ENCODE measurements at places on chromosomes 2 and 18. TPM values are rescaled to one million over a fixed set of nuclear protein-coding genes. Genes with fewer than 3 reads are reported as not detected.

The TEKT4 gene
- polyA plus RNA-seq, result 0.27 TPM

The OTOS gene
- not detected for polyA plus RNA-seq

The EPHA4 gene
- polyA plus RNA-seq, result 0.51 TPM

The IL18R1 gene
- polyA plus RNA-seq, result 13.8 TPM

- H3K27ac ChIP-seq, result no peak overlapping the region
- H3K36me3 ChIP-seq, result no peaks in the 10 kb centered on the region
- H3K4me3 ChIP-seq, result no peak overlapping the region
- H3K27me3 ChIP-seq, result peaks cover 7% of the 10 kb centered on the region
- no peak for DNase-seq
- no peaks in the 10 kb centered on the region for H3K4me1 ChIP-seq
Measured at GRCh38 chr2:108348816-108349570, 28.8 kb upstream of the SULT1C4 start.

DNA sequence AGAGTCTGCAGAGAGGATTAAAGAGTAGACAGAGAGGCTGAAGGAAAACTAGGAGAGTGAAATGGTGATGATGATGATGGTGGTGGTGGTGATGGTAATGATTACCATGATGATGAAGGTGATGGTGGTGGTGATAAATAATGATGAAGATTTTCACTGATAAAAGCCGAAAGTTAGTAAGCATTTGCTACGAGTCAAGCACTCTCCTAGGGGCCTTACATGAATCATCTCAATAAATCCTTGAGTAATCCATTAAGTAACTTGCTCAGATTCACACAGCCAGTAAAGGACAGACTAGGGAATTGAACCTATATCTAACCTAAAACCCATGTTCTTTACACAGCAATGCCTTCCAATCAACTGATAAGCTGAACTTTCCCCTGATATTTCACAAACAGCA is 106.7 kb upstream of the PGAP1 start:
- no peak overlapping the region for H3K27ac ChIP-seq
- no peaks in the 10 kb centered on the region for H3K4me1 ChIP-seq
- no peak for DNase-seq
- no peaks in the 10 kb centered on the region for H3K27me3 ChIP-seq
- no peak overlapping the region for H3K4me3 ChIP-seq

DNA sequence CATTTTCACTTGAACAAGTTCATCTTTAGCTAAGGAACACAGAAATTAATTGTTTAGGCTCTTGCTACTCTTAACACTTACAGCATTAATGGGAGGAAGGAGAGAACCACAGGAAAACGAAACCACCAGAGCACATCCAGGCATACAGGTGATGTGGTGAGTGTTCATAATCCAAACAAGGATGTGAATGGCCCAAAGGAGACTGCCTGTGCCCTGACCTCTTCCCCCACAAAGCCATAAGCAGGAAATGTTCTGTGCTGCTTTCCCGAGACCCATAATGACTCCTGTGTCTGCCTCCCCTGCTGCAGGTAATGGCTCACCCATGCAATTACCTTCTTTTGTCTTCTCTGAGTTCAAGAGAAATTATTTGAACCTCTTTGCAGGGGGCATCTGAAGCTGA is 295.9 kb upstream of the LINC00305 start:
- no peaks in the 10 kb centered on the region for H3K36me3 ChIP-seq
- H3K4me1 ChIP-seq, result no peaks in the 10 kb centered on the region
- no peak overlapping the region for H3K4me3 ChIP-seq
- H3K27me3 ChIP-seq, result no peaks in the 10 kb centered on the region
- DNase-seq, result no peak

DNA sequence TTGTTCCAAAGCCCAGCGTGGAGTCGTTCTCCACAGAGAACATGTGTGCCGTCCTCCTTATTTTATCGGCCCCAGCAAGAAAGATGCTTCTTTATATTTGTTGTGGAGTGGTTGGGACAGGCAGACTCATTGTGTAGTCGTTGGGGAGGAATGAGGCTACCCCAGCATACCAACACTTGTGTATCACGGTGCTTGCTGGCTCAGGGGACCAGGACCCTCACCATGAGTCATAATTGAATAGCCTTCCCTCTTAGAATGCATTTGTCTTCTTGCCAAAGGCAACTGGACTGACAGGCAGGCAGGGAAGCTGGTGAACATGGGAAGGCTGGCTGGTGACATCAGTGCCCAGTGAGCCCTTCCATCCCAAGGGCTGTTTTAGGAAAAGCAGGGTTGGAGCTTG is 4.7 kb downstream of the CAPN10 start:
- no peak for DNase-seq
- no peaks in the 10 kb centered on the region for H3K27me3 ChIP-seq
- H3K36me3 ChIP-seq, result peaks cover 16% of the 10 kb centered on the region
- H3K4me3 ChIP-seq, result no peak overlapping the region
- H3K4me1 ChIP-seq, result peaks cover 13% of the 10 kb centered on the region

GRCh38 chr2:161651547-161651946 is 27.3 kb downstream of the SLC4A10 start:
- no peak overlapping the region for H3K27ac ChIP-seq
- H3K36me3 ChIP-seq, result no peaks in the 10 kb centered on the region
- H3K27me3 ChIP-seq, result no peaks in the 10 kb centered on the region
- H3K4me3 ChIP-seq, result no peak overlapping the region
- no peak for DNase-seq

Data from GM12878 (cell line).